Kidney epithelial cell (primary cell): ENCODE measurements at places on chromosomes 16 and 17.

DNA sequence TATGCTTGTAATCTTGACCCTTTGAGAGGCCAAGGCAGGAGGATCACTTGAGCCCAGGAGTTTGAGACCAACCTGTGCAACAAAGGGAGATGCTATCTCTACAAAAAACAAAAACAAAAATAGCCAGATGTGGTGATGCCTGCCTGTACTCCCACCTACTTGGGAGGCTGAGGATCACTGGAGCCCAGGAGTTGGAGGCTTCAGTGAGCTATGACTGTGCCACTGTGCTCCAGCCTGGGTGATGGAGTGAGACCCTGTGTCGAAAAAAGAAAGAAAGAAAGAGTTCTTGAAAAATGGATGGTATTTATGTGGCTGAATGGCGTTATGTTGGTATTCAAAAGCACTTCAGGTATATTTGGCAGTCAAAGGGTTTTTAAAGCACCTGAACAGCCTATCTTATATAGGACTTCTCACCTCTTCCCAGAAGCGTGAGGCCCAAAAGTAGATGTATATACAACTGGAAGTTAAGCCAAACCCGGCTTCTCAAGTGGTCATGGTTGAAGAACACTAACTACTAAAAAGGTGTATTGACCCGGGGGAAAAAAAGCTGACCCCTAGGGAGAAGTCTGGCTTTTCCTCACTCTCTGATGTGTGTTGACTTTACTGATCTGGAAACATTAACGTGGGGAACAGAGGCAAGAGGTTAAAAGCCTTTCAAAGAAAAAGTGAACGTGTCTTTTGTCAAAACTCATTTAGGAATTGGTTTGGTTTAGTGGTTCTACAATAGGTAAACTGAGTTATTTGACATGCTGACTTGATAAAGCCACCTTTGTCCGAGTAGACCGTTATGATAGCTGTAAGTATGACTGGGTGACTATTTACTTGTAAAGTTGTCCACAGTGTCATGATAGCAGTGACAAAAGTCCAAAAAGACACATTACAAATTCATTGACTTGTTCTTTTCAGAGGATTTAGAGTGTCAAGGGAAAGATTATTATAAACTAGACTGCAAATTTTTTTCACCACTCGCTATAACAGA lies 183.4 kb downstream of the IRX3 start:
- DNase-seq: no peak

DNA sequence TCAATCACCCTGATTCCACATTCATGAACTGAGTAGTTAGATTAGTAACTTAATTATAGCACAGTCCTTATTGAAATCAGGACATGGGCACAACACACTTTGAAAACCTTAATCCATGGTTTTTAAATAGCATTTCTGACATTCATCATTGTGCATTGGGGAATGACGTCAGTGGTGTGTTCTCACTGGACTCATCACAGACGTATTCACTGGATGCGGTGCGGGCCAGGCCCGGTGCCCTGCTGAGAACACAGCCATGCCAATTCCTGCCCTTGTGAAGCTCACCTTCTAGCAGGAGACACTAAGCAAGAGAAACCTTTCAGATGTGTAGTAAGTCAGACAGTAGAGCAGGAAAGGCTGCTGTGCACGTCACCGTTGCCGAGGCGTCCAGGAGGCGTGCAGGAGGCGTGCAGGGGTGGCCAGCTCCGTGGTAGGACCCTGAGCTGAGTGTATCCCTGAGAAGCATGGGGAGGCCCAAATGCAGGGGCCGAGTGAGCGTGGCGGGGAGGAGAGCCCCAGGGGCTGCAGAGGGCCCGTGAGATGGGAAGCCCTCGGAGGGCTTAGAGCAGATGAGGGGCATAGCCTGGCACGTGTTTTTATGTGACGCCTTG lies 12.9 kb downstream of the BANP start:
- DNase-seq: no peak

DNA sequence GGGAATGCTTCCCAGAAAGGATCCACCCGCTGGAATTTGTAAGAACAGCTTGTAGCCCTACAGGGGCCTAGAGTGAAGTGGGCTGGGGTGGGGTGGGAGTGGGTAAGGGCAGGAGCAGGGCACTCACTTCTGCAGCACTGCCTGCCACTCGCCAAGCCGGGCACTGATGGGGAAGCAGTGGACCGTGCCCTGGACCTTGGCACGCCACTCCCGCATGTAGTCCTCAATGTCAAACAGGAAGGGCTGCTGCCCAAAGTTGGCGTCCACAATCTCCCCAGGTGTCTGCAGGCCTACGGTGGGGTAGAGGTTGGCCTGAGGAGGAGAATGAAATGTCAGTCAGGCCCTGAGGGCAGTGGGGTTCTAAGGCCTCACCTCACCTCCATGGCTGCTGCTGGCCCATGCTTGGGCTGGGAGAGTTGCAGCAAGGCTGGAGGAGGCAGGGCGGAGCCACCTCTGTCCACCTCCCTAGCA lies 15.7 kb upstream of the GFOD2 start:
- no peak for DNase-seq

- no peak for DNase-seq
Observed at GRCh38 chr16:54417384-54417783, 130.8 kb upstream of the IRX3 start.

- DNase-seq: no peak
Observed at GRCh38 chr16:58157951-58158540, 28.9 kb upstream of the CFAP20 start.

DNA sequence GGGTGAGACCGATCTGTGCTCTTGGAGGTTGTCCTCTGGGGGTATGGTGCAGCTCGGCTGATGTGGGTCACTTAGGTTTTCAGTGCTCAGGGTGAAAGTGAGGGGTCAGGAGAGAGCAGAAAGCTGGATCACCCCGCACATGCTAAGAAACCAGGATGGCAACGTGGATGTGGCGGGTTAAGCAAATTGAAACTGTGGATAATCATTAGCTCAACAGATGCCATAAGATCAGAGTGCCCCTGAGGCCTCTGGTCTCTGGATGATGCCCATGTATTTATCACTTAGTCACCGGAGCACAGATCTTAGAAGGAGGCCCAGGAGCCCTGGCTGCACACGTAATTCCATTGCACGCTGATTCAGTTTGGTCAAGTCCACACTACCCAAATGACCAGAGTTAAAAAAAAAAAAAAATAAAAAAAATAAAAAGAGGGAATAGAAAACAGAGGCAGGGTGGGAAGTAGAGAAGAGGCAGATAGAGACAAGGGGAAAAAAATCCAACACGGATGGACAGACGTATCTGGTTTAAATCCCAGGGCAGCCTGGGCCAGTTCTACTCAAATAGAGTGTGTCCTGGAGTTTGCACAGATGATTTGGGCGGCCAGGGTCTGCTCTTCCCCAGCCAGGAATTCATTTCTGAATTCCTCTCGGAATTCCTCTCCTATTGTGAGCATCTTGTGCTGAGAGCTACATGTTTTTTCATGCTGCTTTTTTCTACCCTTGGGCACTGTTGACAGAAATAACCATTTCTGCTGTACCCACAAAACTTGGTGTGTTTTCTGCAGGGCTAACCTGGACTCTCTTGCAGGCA lies 378.3 kb downstream of the CPPED1 start:
- DNase-seq: no peak

DNA sequence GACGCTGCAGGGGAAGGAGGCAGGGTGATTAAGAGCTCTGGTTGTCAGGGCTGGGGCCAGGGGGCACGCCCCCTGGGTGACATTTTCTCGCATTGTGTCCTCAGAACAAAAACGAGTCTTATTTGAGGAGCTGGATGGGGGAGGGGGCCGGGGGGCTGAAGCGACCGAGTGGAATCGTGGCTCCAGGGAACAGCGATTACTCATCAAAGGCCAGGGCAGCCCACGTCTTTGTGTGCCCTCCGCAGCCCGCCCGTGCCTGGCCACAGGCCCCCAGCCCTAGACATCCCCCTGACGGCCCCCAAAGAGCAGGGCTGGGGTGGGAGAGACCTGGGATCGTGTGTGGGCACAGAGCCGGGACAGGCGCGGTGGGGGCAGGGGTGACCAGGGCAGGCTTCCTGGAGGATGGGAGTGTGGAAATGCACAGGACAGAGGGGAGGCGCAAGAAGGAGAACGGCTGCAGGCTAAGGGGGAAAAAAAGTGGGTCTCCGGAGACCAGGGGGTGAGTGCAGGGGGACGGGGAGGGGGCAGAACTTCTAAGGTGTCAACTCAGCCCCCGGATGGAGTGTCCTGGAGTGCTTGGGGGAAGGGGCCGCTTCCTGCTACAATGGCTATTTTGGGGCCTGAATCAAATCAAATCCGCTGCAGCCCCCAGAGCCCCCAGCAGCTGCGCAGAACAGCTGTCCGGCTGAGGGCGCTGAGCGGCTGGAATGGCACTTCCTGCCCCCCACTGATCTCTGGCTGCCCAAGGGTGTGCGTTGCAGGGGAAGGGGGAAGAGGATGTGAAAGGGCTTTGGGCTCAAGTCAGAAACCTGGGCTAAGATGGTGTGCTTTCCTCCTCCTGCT lies 24.0 kb upstream of the PHB1 start:
- no peak for DNase-seq

DNA sequence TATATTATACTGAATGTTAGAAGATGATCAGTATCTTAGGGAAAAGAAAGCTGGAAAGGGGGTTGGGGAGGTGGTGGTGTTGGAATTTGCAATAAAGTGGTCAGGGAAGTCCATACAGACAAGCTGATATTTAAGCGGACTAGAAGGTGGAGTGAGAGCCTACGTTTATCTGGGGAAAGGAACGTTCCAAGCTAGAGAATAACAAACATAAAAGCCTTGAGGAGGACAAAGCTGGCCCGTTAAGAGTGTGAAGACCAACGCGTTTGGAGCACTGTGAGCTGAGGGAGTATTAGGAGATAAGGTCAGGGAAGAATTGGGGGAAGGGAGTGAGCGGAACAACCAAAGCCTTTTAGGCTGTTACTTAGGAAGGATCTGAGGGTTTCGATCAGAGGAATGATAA lies 1.4 kb downstream of the DDX42 start:
- DNase-seq: no peak

DNA sequence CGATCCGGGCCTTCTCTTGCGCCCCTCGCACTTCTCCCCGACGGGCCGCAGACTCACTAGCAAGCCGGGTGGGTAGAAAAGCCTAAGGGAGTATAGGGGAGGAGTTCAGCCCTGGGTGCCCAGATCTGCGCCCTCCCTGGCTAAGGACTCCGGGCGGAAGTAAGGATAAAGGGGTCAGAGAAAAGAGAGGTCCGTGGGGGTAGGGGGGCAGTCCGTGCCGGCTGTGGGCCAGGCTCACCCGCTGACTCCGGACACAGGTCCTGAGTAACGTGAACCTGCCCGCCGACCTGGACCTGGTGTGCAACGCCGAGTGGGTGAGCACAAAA lies 1.8 kb downstream of the NAGS start:
- DNase-seq: no peak

DNA sequence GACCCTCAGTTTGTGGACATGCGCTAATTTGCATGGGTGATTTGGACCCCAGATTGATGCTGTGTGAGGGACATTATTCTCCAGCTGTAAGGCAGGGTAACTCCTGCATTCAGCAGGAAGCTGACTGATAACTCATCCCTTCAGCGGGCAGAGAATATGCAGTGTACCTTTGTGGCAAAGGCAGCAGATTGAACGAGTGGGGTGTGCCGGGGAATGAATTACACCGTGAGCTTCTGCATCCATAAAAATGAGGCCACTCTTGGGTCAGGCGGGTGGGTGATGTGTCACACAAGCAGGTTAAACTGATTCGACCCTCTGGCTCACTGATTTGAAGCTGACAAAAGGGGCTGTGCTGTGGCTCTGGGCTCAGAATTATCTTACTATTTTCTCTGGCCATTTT lies 128.9 kb upstream of the PMFBP1 start:
- DNase-seq: no peak

DNA sequence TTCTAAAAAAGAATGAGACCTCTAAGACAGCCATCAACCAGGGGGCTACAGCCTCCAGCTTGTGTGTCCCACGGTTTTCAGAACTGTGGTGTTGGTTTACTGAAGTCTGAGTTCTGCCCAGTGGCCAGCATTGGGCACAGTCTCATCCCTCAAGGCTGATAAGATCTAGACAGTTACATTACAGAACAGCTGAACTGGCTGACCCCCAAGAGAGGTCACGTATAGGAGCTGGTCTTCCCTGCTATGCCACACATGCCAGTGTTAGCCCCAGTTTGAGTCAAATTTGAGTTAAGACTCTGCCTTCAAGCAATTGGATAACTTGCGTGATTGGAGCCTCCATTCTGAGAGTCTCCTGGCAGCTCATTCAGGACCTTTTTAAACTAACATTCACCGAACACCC lies 14.8 kb upstream of the NUP93 start:
- DNase-seq: no peak

DNA sequence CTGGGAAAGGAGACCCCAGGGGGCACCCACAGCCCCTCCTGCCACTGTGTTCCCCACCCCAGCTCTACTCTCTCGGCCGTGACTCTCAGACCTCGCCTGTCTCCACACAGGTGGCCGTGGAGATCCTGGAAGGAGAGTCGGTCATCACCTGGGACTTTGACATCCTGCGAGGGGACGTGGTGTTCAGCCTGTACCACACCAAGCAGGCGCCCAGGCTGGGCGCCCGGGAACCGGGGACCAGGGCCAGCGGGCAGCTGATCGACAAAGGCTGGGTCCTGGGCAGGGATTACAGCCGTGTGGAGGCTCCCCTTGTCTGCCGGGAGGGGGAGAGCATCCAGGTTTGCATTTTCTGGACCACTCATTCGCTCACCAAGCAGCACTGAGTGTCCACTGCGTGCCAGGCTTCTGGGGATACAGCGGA lies 25.4 kb downstream of the NAGPA start:
- DNase-seq: no peak

- no peak for DNase-seq
Observed at GRCh38 chr17:63645775-63646487, 23.7 kb downstream of the MAP3K3 start.
